ENCODE measurements at places on chromosomes 6 and 20.

DNA sequence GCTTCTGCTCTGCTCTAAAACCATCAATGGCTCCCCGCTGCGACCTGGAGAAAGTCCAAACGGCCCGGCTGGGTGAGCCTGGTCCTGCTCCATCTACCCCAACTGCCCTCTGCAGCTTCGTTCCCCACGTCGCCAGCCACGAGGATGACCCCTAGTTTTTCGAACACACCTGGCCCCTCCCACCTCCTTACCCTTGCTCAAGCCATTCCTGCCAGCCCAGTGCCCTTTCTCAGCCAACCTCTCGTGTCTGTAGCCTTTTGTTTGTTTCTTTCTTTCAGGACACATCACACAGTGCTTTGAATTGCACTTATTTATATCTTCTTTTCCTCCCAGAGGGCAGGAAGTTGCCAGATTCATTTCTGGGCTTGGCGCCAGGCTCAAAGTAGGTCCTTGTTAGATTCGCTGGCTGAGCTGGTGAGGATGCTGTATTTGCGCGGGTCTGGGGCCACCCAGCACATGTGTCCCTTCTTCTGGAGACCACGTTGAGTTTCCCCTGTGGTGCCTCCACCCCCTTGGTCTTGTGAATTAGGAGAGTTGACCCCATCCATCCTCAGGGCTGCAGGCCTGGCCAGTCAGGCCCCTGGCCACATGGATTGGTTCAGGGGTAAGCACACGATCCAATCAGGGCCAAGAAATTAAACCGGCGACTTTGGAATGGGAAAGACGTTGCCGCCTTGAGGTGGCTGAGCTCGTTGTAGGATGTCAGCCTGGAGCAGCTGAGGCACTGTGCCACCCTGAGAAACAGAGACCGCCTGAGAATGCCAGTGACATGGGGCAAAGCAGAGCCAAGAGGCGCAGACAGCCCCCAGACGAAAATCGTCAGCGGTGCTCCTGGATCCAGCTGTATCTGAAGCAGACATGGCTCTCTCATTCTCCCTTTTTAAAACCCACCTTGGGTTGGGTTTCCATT lies 156.0 kb downstream of the CEBPB start:
- no peak for DNase-seq

DNA sequence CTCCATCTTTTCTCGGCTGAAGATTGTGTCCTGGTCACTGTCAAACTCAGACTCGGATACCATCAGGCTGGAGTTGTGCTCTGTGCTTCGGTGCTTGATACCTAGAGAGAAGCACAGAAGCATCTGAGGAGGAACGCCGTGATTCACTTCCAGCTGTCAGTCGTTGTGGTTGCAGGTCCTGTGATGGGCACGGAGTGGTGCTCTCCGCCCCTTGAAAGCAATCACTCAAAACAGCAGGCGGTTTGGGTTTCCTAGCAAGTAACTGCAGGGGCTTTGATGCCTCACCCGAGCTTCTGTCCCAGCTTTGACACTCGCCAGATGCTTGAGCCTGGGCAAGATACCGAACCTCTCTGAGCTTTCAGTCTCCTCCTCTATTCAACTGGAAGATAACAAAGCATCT lies 52.5 kb downstream of the ALDH5A1 start:
- DNase-seq, result peak; percentile 1

GRCh38 chr6:37236921-37237320 lies 20.7 kb upstream of the TBC1D22B start:
- DNase-seq, result no peak

DNA sequence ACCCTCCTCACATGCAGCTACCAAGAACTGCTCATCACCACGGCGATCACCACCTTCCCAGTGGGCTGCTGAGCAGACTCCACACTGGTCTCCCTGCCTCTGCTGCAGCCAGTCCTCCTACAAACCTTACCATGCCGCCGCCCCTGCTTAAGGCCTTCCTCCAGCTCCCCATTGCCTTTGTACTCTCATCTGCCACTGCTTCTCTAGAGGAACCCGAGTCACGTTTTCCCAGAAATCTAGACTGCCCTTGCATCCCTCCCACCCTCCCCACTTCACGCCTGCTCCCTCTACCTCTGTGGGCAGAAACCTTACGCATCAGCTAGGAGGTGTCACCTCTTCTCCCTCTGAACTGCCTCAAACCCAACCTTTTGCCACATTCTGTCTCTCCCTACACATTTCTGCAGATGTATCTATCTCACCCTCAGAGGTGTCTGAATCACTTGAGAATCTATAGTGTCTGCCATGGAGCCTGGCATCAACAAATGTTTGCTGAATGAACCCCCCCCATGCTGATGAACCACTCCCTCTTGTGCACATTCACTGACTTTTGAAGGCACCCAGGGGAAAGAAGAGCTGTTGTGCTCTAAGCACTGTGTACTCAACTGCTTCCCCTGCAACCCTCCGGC lies 4.3 kb downstream of the E2F1 start:
- DNase-seq, result no peak

GRCh38 chr6:17059850-17060249 lies 42.0 kb upstream of the STMND1 start:
- DNase-seq, result no peak

DNA sequence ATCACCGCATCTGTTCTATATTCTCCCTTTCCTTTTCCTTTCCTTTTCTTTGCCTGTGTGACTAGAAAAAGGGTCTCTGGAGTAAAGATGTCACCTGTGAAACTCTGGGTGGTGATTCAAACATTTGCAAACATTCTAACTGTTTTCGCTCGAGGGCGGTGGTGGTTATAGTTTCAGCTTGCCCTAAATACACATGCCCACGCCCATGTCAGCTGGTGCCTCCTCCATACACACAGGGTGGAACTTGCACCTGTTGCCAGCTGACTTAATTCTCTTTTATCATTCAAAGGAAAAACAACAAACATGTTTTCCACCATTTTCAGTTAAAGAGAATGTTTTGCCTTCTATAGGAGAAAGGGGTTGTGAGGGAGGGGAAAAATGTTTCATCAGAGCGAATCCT lies 381.9 kb upstream of the ARID1B start:
- DNase-seq, result peak; percentile 26

DNA sequence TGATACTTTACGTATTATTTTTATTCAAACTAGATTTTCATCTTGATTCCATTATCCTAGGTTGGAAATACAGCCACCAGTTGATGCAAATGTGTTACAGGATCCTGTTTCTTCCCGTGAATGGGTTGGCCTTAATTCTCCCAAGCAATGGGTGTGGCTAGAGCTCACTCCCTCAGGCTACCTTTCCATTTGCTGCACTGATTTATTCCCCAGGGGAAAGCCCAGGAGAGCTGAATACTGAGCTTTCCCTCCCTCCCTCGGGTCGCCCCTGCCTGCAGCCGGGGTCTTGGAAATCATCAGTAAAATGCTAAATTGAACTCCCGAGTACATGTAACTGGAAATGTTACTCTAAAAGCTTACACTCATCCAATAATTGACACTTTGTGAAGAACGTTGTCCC lies 9.9 kb downstream of the SMOC2 start:
- no peak for DNase-seq

DNA sequence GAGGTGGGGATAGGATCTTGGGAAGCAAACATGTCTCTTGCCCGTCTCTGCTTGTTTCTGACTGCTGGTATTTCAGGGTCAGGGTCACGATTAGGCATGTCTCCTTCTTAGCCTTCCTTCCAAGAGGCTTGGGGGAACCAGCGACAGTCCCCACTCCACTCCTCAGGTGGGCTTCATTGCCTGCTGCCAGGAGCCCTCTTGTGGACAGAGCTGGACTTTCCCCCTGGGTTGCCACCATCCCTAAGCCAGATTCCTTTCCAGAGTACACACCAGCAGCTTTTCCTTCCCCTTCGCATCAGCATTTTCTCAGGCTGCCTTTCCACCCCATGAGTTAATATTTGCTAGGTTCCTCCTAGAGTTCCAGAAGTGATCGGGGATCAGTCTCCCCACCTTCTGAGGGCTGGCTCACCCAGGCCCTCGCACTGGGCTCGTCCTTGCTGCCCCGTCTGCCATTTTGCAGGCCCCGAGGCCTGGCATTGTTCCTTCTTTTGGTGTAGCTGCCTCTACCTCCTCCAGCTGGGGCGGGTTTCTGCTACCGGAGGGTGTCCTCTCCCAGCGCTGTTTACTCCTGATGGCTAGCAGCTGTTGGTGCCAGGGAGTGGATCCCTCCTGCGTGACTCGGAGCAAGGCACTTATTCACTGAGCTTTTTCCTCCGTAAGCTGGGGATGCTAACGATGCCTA lies 8.8 kb upstream of the C20orf144 start:
- no peak for DNase-seq

DNA sequence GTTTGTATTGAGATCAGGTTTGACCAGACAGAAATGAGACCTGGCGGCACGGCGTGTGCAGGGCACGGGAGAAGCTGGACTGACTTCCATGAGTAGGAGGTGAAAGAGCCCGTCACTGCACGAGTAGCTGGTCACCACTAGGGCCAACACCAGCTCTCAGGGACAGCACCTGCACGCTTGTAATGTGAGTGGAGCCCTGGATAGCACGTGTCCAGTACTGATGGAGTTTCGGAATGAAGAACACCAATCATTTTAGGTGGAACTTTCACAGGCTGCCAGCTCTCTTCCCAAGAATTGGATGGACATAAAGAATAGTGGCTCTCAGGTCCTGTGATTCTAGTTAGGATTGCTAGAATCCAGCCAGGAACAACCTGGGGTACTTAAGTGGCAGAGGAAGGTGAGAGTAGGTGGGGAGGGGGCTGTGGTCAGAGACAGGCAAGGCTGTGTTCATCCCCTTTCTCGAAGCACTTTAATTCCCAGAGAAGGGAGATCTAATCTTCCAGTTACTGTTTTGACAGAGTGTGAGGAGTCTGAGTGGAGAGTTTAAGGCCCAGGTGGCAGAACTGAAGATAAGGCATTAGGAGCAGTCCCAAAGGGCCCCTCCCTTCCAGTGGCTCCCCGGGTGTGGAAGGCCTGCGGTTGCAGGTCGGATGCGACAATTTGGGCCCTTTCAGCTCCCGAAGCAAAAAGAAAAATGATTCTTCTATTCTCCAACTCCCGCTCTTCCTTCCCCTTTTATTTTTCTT lies 314.8 kb downstream of the QKI start:
- no peak for DNase-seq

DNA sequence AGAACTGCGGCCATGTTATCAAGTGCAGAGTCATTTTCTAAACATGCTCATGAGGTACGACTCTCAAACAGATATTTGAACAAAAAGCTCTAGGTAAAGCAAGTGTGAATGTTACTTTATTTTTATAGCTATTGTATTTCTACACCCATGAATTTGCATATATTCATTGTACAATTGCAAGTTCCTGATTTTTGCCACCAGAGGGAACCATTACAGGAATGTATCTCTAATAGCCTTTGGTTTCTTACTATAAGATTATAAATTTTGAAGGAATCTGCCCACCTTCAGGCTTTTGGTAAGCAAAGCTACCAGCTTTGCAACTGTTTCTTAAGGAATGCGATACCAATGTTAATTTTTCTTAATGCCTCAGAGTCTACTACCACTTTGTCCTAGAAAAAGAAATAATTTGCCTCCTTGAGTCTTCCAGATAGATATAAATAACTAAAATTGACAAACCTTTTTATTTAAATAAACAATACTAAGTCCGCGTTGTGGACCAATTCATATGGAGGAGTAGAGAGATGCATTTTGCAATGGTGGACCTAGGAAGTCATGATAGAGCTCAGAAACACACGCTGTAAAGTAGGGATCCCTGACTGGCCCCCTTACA lies 125.4 kb upstream of the SAMD5 start:
- DNase-seq, result no peak

DNA sequence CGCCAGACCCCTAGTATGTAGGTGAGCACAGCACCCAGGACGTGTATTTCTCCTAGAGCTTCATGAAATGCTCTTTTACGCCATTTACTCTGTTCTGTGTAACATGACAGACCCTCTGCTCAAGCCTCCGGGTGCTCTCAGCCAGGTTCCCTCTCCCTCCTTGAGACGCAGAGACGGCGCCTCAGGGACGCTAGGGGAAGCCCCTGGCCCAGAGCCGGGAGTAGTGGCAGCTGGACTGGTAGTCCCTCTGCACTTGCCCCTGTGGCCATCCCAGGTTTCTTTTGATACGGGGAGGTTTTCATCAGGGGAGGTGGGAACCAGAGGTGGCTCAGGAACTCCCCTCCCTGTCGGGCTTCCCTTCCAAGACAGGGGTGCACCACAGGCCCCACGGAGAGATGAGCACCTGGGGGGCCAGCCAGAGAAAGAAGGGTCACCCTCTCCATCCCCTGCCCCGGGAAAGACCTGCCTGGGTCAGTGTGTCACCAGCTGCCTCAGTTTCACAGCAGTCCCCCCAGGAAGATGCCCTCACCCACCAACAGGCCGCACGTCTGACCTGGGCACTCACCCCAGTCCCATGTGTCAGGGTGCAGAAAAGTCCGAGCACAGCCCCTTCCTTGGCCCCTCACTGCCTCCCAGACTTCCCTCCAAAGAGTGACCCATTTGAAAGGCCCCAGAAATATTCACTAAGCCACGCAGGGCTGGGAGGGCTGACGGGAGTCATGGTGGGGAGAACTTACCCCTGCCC lies 58.1 kb upstream of the AFDN start:
- no peak for DNase-seq

DNA sequence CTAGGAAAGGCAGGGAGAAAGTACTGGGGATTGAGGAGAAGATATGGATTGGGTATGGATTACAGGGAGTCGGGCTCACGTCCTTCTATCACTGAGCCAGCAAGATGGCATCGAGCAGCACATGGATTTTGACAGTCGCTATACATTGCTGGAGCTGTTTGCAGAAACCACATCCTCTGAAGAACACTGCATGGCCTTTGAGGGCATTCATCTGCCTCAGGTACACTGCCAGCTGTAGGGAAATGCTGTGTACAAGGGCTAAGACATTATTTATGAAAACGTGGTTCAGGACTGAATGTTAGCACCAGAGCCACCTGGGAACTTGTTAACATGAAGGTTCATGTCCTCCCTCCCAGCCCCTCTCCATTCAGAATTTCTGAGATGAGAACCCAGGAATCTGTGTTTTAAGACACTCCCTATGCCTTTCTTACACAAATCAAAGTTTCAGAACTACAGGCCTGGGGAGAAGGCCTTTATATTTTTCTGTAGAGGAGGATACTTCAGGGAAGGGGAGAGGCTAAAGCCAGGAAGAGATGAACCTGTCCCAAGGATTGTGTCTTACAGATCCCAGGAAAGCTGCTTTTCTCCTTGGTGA lies 3.5 kb downstream of the CUL9 start:
- no peak for DNase-seq

DNA sequence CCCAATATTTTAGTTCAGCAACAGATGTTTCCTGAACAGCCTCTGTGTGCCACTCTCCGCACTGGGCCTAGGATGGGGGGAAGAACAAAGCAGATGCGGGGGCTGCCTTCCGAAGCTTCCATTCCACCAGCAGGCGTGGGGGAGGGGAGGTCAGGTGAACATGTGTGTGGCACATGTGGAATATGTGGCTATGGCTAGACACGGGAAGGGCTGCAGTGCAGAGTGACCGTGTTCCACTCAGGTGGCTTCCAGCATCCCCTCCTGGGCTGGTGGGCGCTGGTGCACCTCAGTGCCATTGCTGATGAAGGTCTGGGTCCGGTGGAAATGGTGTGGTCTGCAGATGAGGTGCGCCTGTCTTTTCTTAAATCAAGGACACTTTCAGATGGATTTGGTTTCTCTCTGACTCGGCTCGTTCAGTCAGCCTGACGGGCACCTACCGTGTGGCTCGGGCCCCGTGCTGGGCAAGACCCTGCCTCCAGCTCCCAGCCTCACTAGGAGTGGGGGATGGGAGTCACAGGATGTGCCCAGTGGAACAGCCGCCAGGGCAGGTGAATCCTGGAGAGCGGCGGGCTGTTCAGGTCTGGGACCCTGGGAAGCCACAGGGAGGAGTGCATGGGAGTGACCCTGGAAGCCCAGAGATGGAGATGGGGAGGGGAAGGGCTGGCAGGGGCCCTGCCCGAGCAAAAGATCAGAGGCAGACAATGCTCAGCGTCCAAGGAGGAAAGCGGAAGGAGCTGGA lies 111.0 kb downstream of the SYCP2 start:
- DNase-seq, result no peak
